ENCODE measurements at places on chromosomes 7 and 10.
A peak's percentile ranks its signal among the peaks of the same experiment; 100 is the strongest.

GRCh38 chr10:19922236-19922963 is 106.2 kb downstream of the PLXDC2 start:
- DNase-seq: peak; percentile 91

GRCh38 chr10:123536176-123536845 is 129.8 kb upstream of the GPR26 start:
- DNase-seq: no peak

GRCh38 chr7:41592794-41593193 is 110.1 kb downstream of the INHBA start:
- DNase-seq: no peak

- DNase-seq: peak; percentile 25
These were observed 212.3 kb downstream of the DKK1 start for GRCh38 chr10:52526251-52526823.

GRCh38 chr7:40977533-40977932 is 725.4 kb downstream of the INHBA start:
- no peak for DNase-seq

DNA sequence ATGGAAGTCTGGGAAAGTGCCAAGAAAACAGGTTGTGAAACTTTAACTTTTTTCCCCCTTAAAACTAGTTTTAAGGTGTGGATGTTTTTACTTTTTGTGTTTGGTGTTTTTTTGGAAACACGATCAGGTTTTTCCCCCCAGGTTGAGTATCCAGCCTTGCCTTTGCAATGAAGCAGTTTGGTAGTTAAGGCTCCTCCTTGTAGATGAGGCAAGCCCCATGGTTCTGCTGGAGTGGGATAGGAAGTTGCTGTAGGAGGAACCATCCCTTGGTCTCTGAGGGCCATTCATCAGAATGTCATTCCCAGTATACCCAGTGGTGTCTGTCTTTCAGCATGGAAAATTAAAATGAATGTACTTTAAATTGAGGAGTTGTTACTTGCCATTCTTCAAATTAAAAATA is 2.7 kb downstream of the CUL1 start:
- no peak for DNase-seq

DNA sequence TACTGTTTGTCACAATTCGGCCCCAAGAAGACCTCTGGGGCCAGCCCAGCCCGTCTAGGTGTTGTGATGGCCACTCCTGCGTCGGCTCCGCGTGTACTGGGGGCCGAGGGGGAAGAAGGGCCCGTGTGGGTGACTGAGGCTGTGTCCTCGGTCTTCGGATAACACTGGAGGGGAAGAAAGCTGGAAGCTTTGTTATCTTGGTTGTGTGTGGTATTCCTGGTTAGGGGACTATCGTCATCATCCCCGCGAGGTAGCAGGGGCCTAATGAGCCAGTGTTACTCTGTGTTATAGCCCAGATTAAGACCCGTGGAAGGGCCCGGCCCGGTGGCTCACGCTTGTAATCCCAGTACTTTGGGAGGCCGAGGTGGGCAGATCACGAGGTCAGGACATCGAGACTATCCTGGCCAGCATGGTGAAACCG is 854 bp downstream of the MTG1 start:
- DNase-seq: no peak

GRCh38 chr7:127066974-127067373 is 185.8 kb downstream of the GRM8 start:
- DNase-seq: no peak

DNA sequence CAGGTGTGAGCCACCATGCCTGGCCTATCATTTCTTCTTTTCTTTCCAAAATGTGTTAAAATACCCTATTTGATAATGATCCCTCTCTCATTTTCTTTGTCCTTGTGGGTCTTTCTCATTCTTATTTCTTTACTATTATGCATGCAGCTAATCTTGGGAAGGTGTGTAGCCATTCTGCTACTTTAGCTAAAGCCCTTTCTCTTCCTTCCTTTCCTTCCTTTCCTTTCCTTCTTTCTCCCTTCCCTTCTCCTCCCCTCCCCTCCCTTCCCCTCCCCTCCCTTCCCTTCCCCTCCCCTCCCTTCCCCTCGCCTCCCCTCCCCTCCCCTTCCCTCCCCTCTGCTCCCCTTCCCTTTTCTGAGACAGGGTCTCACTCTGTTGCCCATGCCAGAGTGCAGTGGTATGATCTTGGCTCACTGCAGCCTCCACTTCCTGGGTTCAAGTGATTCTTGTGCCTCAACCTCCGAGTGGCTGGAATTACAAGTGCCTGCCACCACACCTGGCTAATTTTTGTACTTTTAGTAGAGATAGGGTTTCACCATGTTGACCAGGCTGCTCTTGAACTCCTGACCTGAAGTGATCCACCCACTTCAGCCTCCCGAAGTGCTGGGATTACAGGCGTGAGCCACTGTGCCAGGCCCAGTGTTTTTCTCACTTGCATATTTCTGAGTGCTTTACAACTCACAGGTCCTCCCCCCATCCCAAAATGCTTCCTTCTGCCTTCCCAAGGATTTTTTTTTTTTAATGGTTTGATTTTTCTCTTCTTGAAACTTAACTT is 42.3 kb downstream of the HIP1 start:
- no peak for DNase-seq

DNA sequence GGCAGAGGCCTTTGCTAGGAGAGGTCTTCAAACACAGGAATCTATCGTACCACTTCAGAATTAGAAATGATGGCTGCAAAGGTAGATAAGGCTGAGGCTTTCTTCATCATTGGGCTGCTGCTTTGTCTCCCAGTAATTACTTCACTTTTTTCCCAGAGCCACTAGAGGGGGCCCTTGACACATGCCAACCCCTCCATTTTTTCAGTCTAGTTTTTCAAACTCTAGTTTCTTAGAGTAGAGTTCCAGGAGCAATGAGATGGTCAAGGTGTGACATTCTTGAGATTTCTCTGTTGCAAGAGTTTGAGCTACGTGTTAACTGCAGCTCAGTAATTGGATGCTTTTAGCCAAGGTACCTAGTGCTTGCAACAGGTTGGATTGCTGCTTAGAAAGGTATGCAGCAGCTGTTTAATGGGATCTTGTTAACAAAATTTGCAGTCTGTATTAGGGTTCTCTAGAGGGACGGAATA is 33.8 kb upstream of the RBM20 start:
- DNase-seq: peak; percentile 46

- no peak for DNase-seq
These were observed 149.4 kb downstream of the CHCHD3 start for GRCh38 chr7:132932296-132933071.

- no peak for DNase-seq
These were observed 865.4 kb upstream of the MBL2 start for GRCh38 chr10:53638006-53638405.

DNA sequence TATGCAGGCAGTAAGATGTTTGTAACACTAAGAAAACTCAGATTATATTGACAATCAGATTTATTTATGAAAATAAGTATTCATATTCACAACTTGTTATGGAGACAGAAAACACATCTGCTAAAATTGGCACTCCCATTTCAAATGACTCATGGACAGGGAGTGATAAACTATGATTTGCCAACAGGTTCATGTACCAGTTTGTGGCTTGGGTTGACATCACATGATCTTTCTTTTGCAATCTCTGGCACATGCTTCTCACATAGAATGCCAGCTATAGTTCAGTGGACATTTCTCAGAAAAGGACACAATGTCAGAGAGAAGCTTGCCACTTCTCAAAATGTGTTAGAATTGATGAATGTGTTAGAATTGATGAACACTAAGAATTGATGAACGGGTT is 663.2 kb upstream of the ANKRD30A start:
- peak; percentile 86 for DNase-seq

- no peak for DNase-seq
These were observed 347.4 kb downstream of the RPS24 start for GRCh38 chr10:78381107-78381506.

- no peak for DNase-seq
These were observed 298.5 kb downstream of the GLRX3 start for GRCh38 chr10:130434446-130435385.

GRCh38 chr7:20197125-20197748 is 19.9 kb downstream of the MACC1 start:
- DNase-seq: no peak

- DNase-seq: peak; percentile 77
These were observed 826 bp downstream of the CHPF2 start for GRCh38 chr7:151232917-151233701.

- no peak for DNase-seq
These were observed 49.6 kb upstream of the SORCS3 start for GRCh38 chr10:104591441-104591840.

Measured in mammary epithelial cell (primary cell).